ENCODE measurements at places on chromosomes 16 and 17. TPM values are rescaled to one million over a fixed set of nuclear protein-coding genes. Genes with fewer than 3 reads are reported as not detected.

DNA sequence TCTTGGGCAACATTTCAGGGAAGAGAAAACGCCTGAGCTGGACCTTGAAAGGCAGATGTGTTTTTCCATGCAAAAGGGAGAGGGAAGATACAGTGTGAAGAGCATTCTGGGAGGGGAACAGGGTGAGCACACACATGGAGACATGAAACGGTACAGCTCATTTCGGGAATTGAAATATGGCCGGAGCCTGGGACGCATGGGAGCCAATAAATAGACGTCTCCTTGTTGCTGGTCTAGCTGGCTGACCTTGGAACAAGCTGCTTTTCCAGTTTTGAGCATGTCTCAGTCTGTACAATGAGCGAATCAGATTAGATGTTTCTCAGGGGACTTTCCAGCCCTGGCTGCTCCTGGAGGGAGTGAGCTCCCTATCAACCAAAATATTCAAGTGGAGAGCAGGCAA, 63.6 kb downstream of the ASIC2 start:
- no peak for DNase-seq

GRCh38 chr17:63311416-63311937, 134.6 kb downstream of the CYB561 start:
- no peak for DNase-seq

GRCh38 chr17:36616061-36617029, 15.0 kb downstream of the MRM1 start:
- DNase-seq, result no peak

- no peak for DNase-seq
These were observed 158.5 kb upstream of the RPH3AL start for GRCh38 chr17:511001-511698.

DNA sequence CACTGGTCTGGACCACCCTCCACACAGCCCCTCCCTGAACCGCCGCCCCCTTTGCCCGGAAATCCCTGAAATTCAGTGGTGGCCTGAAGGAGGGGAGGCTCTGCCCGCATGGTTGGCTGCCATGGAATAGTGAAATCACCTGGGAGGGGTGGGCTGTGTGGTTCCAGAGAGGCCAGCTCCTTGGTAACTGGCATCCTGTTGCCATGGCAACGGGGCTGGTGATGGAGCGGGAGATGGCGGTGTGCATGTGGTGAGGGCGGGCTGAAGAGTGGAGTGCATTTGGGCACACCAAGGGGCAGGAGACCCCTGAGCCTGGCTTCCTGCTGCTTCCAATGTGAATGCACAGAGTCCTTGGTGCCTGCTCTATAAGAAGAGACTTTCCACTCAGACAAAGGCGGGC, 2.4 kb downstream of the EFNB3 start:
- no peak for DNase-seq

- DNase-seq, result no peak
These were observed 4.4 kb downstream of the MSLN start for GRCh38 chr16:764848-765487.

DNA sequence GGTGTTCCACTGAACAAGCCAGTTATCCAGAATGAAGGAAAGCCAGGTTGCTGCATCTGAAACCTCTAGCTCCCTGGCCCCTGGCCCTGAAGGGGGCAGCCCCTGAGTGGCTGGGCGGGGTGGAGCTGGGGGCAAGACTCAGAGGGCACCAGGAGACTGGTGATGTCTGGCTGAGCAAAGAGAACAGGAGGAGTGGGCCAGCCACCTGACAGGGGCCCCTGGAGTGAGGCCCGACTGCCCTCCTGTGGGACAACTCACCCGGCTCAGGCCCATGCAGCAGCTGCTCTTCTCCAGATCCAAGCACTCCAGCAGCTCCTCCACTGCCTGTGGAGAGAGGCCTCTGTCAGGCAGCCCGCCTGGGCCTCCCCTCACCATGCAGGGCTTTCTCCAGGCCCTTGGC, 60.4 kb downstream of the PIPOX start:
- no peak for DNase-seq

TP53TG3B gene
- not detected for total RNA-seq

ZCCHC14 gene
- 8.7 TPM for total RNA-seq

ZPBP2 gene
- 1.0 TPM for total RNA-seq

CACNG1 gene
- total RNA-seq, result not detected

Measured in activated CD4-positive, alpha-beta memory T cell treated with anti-CD3 and anti-CD28 coated beads for 36 hours (primary cell).